ENCODE measurements at places on chromosomes 3 and 15. TPM values are rescaled to one million over a fixed set of nuclear protein-coding genes. Genes with fewer than 3 reads are reported as not detected.

The SPTBN5 gene
- total RNA-seq, result 2.4 TPM

The NR1I2 gene
- total RNA-seq, result under 0.01 TPM

The SOX2 gene
- total RNA-seq, result not detected

The IL17RB gene
- total RNA-seq, result not detected

The PTX3 gene
- 602 TPM for total RNA-seq

The CYP1A2 gene
- not detected for total RNA-seq

The SCAANT1 gene
- not detected for total RNA-seq

The WDR53 gene
- total RNA-seq, result 8.4 TPM

All from placental pericyte (primary cell).